Mesendoderm (in vitro differentiated cells): ENCODE measurements at places on chromosomes 7 and 10.
A peak's percentile ranks its signal among the peaks of the same experiment; 100 is the strongest.

- DNase-seq = no peak
These were observed 83.2 kb upstream of the LEP start for GRCh38 chr7:128157906-128158305.

GRCh38 chr10:22228167-22228938 is 10.5 kb upstream of the EBLN1 start:
- no peak for DNase-seq

DNA sequence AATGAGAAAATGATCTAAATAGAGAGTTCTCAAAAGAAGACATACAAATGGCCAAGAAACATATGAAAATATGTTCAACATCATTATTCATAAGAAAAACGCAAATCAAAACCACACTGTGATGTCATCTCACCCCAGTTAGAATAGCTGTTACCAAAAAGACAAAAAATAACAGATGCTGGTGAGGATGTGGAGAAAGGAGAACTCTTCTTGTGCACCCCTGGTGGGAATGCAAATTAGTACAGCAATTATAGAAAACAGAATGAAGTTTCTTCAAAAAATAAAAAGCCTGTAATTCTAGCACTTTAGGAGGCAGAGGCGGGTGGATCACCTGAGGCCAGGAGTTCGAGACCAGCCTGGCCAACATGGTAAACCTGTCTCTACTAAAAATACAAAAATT is 199.3 kb downstream of the PARD3 start:
- no peak for DNase-seq

DNA sequence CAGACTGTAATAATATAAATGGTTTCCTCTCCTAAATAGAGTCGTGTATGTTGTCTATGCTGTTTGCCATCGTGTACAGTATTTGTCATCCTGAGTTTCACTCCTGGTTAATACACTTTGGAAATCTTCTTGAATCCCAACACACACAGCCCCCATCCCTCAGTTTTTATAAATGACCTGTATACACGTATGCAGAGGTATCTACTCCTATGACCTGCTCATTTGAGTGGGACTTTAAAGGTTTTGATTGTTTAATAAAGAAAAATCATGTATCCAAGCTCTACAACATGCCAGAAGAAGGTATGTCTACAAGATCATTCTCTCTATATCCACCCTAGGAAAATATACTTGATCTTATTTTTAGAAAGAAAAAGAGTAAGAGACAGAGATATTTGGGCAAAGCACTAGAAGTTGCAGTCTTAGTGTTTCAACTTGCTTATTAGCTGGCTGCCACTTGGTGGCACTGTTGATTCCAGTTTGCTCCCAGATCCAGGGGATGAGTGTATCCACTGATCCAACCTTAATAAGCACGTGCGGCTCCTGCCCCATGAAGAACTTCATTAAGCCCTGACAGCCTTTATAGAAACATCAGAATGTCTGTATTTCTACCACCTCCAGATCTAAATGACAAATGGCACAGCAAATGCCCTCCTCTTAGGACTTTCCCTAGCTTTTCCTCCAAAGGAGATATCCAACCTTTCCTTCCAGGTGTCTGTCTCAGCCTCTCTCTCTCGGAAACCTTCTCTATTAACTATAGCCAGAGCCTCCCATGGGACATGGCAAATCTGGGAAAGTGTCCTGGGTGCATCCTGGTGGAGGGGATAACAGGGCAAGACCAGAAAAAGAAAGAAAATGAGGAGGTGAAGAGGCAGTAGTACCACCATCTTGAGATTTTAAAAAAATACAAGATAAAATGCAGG is 181.6 kb upstream of the NEBL start:
- DNase-seq = peak; percentile 82

- no peak for DNase-seq
These were observed 161.9 kb upstream of the INSYN2A start for GRCh38 chr10:127358337-127358736.

- peak; percentile 94 for DNase-seq
These were observed 13.9 kb downstream of the TSPAN14 start for GRCh38 chr10:80468002-80468401.
